MCF 10A (cell line): ENCODE measurements at places on chromosomes 7 and 10. TPM values are rescaled to one million over a fixed set of nuclear protein-coding genes. Genes with fewer than 3 reads are reported as not detected.

GRCh38 chr7:88057655-88058054 lies 123.6 kb downstream of the ADAM22 start:
- no peak overlapping the region for H3K27ac ChIP-seq
- H3K4me1 ChIP-seq = no peaks in the 10 kb centered on the region
- H3K27me3 ChIP-seq = peaks cover 44% of the 10 kb centered on the region
- no peak overlapping the region for H3K4me3 ChIP-seq

DNA sequence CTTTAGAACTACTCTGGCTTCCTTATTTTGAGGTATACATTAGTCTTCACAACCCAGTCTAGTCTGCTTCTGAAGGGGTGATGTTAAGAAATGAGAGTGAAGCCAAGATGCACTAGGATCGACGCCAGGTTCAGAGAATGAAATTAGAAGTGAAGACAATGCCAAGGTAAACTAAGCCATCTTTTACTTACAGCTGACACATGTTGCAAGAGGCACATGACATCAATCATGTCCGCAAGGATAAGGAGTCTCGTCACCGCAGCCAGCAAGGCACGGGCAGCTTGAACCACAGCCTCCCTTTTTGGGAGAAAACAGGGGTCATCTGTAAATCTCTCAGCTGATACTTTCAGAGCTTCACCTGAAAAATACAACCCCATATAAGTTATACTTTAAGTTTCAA lies 156.7 kb downstream of the CTNNA3 start:
- DNase-seq = peak; percentile 80
- no peak overlapping the region for H3K27ac ChIP-seq
- H3K4me1 ChIP-seq = no peaks in the 10 kb centered on the region
- no peaks in the 10 kb centered on the region for H3K36me3 ChIP-seq
- H3K4me3 ChIP-seq = no peak overlapping the region

GRCh38 chr7:130365511-130366441 lies 14.5 kb upstream of the CPA1 start:
- H3K27me3 ChIP-seq = no peaks in the 10 kb centered on the region
- H3K36me3 ChIP-seq = no peaks in the 10 kb centered on the region
- H3K4me3 ChIP-seq = no peak overlapping the region
- H3K27ac ChIP-seq = no peak overlapping the region

Gene CTAGE4
- 23.2 and 26.0 TPM in 2 replicates for total RNA-seq

Gene NXPH1
- not detected in 2 replicates for total RNA-seq
